ENCODE measurements at places on chromosomes 12 and 14. TPM values are rescaled to one million over a fixed set of nuclear protein-coding genes. Genes with fewer than 3 reads are reported as not detected.

DNA sequence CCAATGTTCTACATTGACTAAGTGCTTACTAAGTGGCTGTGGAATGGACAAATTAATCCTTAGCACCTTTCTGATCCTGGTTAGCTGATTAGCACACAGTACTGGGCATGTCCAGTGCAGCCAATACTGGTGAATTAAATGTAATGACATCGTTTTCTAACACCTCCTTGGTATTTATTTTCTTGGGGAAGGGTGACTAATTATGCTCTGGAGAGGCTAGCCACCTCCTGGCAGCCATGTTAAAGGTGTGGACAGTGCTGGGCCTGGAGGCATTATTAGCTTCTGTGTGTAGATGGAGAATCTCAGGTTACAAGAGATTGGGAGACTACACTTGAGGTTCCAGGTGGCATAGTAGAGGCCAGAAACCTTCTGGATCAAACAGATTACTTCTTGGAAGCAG lies 230.9 kb upstream of the DDHD1 start:
- no peaks in the 10 kb centered on the region for H3K36me3 ChIP-seq
- H3K27ac ChIP-seq: no peak overlapping the region
- no peaks in the 10 kb centered on the region for H3K4me1 ChIP-seq
- no peak for DNase-seq

- H3K4me3 ChIP-seq: peak overlapping the region; percentile 89
- peaks cover 84% of the 10 kb centered on the region for H3K4me1 ChIP-seq
- peak overlapping the region; percentile 99 for H3K27ac ChIP-seq
- H3K27me3 ChIP-seq: no peaks in the 10 kb centered on the region
These were observed 2.6 kb downstream of the WNK1 start for GRCh38 chr12:754851-755562.

DNA sequence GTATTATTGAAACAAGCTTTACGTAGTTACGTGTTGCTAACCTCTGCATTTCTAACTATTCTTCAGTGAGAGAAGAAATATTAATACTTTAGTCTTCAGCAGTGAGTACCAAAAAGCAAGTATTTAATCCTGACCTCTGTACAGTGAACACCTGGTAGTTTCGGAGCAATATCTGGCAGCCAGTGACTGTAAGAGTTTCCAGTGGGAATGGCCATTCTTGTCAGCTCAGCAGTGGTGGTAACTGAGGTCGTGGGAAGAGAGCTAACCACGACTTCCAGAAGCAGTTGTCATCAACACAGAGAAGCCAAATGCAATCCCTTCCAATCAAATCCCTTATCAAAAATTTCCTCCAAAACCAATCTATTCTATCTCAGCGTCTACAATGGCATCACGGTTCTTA lies 1500.2 kb upstream of the FLRT2 start:
- no peaks in the 10 kb centered on the region for H3K27me3 ChIP-seq
- H3K27ac ChIP-seq: no peak overlapping the region
- DNase-seq: no peak
- no peak overlapping the region for H3K4me3 ChIP-seq

- DNase-seq: no peak
- H3K27ac ChIP-seq: no peak overlapping the region
- H3K27me3 ChIP-seq: peaks cover 49% of the 10 kb centered on the region
- H3K4me1 ChIP-seq: no peaks in the 10 kb centered on the region
- no peaks in the 10 kb centered on the region for H3K36me3 ChIP-seq
These were observed 53.8 kb upstream of the GSC start for GRCh38 chr14:94823556-94824341.

DNA sequence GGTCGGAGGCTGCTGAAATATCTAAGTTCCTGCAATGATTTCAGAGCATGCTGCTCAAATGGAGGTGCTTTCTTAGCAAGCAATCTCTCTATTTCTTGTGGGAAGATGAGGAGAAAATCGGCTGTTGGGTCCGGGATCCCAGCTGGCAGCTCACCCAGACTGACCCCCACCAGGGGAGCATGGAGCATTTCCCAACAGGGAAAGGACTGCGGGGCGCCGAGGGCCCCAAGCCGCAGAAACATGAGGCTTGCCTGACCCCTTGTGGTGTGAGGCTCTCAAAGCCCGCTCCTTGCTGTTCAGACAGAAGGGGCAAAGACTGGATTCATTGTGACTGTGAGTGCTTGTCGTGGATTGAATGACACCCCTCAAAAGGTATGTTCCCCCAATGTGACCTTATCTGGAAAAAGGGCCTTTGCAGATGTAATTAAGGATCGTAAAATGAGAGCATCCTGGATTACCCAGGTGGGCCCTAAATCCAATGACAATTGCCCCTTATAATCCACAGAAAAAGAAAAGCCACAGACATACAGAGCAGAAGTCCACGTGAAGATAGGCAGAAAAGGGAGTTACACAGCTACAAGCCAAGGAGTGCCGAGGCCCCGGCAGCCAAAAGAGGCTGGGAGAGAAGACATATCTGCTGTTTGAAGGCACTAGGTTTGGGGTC lies 116.3 kb upstream of the VASH1 start:
- H3K4me3 ChIP-seq: no peak overlapping the region
- no peak for DNase-seq
- no peaks in the 10 kb centered on the region for H3K27me3 ChIP-seq
- no peak overlapping the region for H3K27ac ChIP-seq
- H3K36me3 ChIP-seq: no peaks in the 10 kb centered on the region
- H3K4me1 ChIP-seq: no peaks in the 10 kb centered on the region

DNA sequence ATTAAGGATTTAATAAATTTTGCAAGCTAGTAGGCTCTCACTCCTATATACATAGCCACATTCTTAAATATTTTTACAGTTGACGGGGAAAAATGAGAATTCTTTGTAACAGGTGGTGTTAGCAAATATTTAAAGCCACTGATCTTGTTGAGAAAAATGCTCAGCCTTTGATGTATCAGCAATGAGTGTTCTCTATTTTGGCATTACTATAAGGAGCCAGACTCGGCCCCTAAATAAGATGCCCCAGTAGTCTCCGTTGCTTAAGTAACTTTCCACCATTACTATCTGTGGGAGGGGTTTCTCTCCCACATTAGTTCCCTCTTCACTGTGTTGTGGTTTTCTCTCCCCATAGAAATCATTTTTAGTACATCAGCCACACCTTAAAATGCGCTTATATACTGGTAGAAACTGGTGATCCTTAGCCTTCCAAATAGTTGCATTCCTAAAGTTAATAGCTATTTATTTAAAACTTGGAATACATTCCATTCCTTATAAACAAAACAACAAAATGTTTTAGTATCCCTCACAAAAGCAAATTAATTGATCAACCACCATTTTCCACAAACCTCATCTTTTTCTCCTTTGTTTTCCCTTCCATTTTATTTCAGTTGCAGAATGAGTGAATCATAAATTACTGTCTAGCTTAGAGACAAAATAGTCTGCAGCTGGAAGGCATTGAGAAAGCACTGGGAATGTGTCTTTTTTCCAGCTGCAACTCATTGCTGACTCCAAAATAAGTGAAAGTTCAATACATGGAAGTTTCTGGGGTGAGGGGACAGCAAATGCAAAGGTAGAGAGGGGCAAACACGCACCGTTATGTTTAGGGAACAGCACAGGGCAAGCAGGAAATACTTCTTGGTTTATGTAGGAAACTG lies 84.7 kb upstream of the FERMT2 start:
- H3K27ac ChIP-seq: no peak overlapping the region
- peaks cover 10% of the 10 kb centered on the region for H3K36me3 ChIP-seq
- H3K4me3 ChIP-seq: no peak overlapping the region
- H3K27me3 ChIP-seq: no peaks in the 10 kb centered on the region
- DNase-seq: no peak

GRCh38 chr14:100736269-100737180 lies 9.8 kb downstream of the DLK1 start:
- no peaks in the 10 kb centered on the region for H3K27me3 ChIP-seq
- H3K36me3 ChIP-seq: no peaks in the 10 kb centered on the region
- no peak overlapping the region for H3K4me3 ChIP-seq
- DNase-seq: peak; percentile 44
- no peak overlapping the region for H3K27ac ChIP-seq

DNA sequence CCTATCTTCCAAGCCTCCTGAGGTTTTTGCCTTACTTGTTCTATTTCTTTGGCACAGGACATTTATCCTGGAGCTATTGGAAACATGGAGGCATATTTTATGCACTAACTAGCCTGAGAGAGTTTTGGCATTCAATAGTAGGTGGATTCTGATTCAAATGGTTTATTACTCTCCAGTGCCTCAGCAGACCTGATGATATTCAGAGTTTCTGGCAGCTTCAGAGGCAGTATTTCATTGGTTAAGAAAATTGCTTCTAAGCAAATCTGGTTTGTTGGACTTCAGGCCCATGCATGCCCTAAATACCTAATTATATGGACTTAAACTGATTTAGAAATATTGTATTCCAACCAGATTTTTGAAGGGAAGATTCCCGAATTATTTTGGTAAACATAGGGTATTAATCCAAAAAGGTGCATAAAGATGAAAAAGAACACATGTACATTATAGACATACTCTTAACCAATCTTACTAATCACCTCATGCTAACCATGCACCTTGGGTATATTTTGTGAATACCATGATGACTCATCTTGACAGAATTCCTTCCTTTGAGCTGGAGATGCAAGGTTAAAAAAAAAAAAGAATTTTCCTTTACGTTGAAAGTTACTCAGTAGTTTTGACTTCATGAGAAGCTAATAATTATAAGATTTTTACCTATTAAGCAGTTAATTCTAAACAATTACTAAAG lies 44.3 kb upstream of the KTN1 start:
- no peak overlapping the region for H3K27ac ChIP-seq
- no peaks in the 10 kb centered on the region for H3K4me1 ChIP-seq
- H3K36me3 ChIP-seq: no peaks in the 10 kb centered on the region
- H3K4me3 ChIP-seq: no peak overlapping the region
- DNase-seq: no peak

DNA sequence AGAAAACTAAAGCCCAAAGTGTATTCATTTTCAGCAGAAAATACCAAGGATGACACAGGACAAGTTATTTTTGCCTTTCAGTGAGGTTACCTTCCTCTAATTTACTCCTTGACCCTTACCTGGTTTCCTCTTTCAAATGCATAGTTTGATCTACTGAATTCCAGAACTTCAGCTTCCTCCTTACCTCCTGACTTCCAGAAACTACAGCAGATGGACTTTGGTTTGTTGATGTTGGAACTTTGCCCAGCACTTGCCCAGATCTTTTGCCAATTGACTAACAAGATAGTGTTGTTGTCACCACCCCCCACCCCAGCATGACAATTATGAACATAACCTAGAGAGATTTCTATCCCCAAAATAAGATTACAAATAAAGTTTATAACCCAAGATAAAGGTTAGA lies 63.2 kb downstream of the NAV3 start:
- no peak for DNase-seq
- no peaks in the 10 kb centered on the region for H3K27me3 ChIP-seq
- no peaks in the 10 kb centered on the region for H3K4me1 ChIP-seq
- H3K27ac ChIP-seq: no peak overlapping the region
- H3K36me3 ChIP-seq: no peaks in the 10 kb centered on the region

INHBE gene
- not detected for total RNA-seq

C12orf54 gene
- not detected for total RNA-seq

KRT6C gene
- total RNA-seq: not detected

KIF26A gene
- total RNA-seq: 9.8 TPM

LRIG3 gene
- 34.2 TPM for total RNA-seq

SERPINA9 gene
- total RNA-seq: not detected

PMCH gene
- total RNA-seq: not detected

IAPP gene
- total RNA-seq: not detected

CAMKK2 gene
- total RNA-seq: 65.1 TPM

GPR84 gene
- 1.8 TPM for total RNA-seq

FAM181A gene
- not detected for total RNA-seq

All from spleen (tissue), 13 donors.